NCI-H524 (cell line): ENCODE measurements at places on chromosomes 6 and 20.
A peak's percentile ranks its signal among the peaks of the same experiment; 100 is the strongest.

DNA sequence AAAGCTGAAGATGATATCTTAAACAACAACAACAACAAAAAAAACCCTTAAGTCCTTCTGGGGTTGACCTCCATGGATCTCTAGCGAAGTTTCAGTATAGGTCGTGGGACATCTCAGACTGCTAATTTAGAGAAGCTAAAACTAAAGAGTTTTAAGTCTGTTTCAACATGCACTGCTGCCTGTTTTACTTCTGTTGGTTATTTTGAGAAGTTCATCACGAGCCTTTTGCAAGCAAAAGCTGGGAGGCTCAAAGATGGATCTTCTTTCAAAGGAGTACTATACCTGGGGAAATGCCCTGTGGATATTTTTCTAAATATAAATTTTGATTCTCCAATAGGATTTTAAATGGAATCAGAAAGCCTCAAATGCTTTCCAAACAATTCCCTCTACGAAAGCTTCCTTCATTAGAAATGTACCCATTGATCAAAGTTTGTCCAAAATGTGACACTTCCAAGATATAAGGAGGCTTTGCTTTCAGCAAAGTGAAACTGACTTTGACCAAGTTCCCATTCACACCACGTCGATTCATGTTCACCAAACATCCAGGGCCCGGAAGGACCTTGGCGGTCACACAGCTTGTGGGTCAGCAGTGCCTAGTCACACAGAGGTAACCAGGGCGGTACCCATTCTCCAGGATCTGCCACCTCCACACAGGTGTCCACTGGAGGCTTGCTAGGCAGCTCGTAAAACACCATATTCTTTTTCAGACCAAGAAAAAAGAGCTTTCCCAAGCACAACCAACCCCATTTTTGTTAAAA lies 94.7 kb upstream of the QKI start:
- DNase-seq: no peak

GRCh38 chr20:31848088-31848999 lies 2.9 kb upstream of the FOXS1 start:
- no peak for DNase-seq

DNA sequence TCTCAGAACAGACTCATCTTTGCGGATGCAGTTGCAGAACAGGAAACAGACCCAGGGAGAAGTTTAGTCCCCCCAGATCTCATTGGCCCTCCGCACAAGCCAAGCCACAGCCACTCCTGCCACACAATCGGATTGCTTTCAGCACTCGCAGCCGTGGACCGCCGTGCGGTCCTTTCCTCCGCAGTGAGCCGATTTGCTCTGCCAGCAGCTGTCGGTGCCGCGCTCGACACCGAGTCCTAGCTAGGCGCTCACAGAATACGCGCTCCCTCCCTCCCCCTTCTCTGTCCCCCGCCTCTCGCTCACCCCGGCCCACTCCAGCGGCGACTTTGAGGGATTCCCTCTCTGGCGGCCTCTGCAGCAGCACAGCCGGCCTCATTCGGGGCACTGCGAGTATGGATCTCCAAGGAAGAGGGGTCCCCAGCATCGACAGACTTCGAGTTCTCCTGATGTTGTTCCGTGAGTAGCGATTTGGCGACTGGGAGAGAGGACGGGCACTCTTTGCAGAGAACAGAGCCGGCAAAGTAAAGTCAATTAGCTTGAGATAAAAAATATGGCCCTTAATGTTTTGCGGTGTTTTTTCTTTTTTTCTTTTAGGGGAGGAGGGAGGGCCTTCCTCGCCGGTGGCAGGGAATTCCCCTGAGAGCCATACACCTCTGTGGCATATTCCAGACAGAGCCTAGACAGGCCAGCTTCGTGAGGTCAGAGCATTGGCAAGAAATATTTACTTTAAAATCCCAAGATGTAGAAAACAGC lies at the start of gene LAMP5:
Gene LAMP5 (plus strand): TSS at position 130 of the 753 bp plus-strand sequence. CDS start 263 bp downstream, at position 393.
- peak; percentile 73 for DNase-seq

GRCh38 chr20:57317789-57318371 lies 11.7 kb upstream of the SPO11 start:
- DNase-seq: no peak

DNA sequence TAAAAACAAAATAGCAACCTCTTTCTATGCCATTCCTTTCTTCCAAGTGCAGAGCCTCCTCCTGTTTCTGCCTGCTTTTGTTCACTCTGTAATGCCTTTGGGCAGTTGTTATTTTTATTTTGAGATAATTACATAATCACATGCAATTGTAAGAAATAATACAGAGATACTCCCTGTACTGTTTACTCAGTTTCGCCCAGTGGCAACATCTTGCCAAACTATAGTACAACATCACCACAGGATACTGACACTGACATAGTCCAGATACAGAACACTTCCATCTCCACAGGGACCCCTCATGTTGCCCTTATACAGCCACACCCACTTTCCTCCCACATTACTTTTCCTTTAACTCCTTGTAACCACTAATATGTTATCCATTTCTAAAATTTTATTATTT lies 59.7 kb downstream of the BANF2 start:
- DNase-seq: no peak

GRCh38 chr20:53938739-53939138 lies 131.7 kb downstream of the BCAS1 start:
- no peak for DNase-seq

DNA sequence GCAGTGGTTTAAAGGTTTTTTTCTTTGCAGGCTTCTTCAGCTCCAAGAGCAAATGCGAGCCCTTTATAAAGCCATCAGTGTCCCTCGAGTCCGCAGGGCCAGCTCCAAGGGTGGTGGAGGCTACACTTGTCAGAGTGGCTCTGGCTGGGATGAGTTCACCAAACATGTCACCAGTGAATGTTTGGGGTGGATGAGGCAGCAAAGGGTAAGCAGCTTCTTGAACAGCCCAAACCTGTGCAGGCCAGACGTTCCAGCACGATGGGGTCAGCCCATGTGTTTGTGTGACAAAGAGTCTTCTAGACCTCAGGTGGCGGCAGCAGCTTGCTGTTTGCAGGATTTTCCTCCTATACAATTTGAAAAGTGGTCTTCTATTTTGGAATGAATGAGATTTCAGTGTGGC lies 17.7 kb downstream of the DSP start:
- no peak for DNase-seq

GRCh38 chr6:51868591-51869355 lies 218.6 kb downstream of the PKHD1 start:
- DNase-seq: no peak
